Cerebellum (tissue), 4 donors: ENCODE measurements at places on chromosomes 16 and 17. TPM values are rescaled to one million over a fixed set of nuclear protein-coding genes. Genes with fewer than 3 reads are reported as not detected.

Gene SLC47A1
- 1.00 TPM for total RNA-seq

Gene RAMP2
- total RNA-seq, result 8.7 TPM

Gene HSD17B2
- total RNA-seq, result 0.54 TPM

Gene SNF8
- total RNA-seq, result 28.9 TPM

Gene HIGD1B
- total RNA-seq, result 1.5 TPM

Gene DHX38
- total RNA-seq, result 33.8 TPM

Gene FOXJ1
- 7.8 TPM for total RNA-seq

Gene CYBC1
- 32.2 TPM for total RNA-seq

DNA sequence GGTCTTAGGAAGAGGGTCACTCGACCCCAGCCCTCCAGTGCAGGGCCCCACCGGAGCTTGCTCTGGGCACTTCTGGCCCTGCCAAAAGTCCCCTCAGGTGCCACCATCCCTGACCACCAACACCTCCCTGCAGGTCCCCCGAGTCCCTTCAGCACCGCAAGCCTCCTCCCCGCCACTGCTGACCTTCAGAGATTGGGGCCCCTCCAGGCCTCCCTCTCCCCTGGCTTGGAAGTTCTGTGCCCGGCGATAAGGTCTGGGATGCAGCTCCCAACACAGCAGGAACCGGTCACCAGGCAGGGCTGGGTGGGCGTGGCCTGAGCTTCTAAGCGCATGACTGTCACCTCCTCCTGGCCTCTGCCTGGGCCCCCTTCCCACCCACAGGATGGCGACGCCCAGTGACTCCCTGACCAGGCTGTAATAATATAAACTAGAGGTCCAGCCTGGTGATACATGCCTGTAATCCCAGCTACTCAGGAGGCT is 11.2 kb downstream of the PIEZO1 start:
- DNase-seq, result no peak

GRCh38 chr16:81329947-81330346 is 15.2 kb downstream of the GAN start:
- DNase-seq, result no peak

- no peak for DNase-seq
Observed at GRCh38 chr16:12474806-12475410, 328.8 kb downstream of the CPPED1 start.

- DNase-seq, result no peak
Observed at GRCh38 chr16:67857547-67858233, 10.2 kb upstream of the CENPT start.

GRCh38 chr16:57898961-57899360 is 72.0 kb downstream of the CNGB1 start:
- no peak for DNase-seq
